NCI-H2227 treated with DMSO at 0.1 percent for 48 hours (cell line): ENCODE measurements at places on chromosomes 6 and 20.

GRCh38 chr6:82208913-82209312 lies 38.6 kb downstream of the IBTK start:
- DNase-seq, result no peak

DNA sequence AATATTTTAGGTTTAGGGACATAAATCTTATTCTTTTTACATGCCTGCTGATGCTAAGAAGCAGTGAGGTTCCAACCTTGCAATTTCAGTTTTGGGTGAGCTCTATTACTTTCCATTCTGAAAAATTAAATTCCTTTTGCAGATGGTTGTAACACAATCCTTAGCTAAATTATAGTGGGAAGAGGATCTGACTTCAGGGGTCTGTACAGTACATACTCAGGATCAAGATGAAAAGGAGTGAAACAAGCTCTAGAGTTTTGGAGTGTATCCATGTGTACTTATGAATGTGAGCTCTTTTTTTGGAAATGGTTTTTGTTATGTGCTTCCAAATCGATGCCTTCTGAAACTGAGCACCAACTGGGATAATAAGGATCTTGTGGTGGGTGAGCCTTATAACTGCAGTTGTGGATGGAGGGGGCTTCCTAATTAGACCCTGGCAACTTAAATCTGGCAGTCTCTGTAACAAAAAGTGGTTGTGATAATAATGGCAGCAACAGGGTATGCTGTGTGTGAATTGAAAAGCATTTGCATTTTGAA lies 218.8 kb upstream of the MAP3K7 start:
- DNase-seq, result peak; percentile 53

GRCh38 chr20:56358070-56358469 lies 704 bp upstream of the FAM210B start:
- no peak for DNase-seq

DNA sequence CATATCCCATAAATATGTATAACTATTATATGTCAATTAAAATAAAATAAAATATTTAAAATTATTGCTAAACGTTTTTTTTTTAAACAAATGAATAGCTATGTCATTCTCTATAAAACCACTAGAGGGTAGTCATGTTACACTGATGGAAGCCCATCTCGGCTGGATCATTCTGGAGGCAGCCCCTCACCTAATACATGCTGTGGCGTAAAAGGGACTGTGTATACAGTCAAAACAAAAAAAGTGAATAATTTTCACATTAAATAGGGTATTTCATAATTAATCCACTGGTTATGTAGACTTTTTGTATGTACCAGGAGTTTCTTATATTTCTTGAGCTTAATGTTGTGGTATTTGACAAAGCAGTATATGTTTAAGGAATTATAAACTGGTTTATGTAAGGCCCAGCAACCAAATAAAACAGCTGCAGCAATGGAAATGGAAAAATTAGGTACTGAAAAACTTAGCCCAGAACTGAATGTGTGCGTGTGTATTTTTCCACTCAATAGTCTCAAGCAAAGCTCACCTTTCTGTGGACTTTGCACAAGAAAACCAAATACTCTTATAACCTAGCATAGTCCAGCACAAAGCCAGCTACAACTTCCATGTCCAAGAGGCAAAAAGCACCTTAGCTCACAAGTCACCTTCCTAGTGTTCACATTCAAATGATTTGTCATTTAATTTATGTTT lies 81.7 kb downstream of the COL9A1 start:
- peak; percentile 30 for DNase-seq

DNA sequence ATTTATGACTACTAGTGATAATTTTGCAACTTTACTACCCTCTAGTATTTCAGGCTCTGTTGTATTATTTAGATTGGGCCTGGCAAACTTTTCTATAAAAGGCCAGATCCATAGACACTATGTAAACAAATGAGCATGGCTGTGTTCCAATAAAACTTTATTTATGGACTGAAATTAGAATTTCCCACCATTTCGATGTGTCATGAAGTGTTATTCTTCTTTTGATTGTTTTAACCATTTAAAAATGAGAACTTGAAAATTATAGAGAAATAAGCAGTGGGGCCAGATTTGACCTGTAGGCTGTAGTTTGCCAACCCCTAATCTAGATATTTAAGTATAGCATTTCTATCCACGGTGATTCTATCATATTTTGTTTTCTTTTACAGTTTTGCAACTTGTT lies 61.5 kb upstream of the TFB1M start:
- DNase-seq, result no peak

DNA sequence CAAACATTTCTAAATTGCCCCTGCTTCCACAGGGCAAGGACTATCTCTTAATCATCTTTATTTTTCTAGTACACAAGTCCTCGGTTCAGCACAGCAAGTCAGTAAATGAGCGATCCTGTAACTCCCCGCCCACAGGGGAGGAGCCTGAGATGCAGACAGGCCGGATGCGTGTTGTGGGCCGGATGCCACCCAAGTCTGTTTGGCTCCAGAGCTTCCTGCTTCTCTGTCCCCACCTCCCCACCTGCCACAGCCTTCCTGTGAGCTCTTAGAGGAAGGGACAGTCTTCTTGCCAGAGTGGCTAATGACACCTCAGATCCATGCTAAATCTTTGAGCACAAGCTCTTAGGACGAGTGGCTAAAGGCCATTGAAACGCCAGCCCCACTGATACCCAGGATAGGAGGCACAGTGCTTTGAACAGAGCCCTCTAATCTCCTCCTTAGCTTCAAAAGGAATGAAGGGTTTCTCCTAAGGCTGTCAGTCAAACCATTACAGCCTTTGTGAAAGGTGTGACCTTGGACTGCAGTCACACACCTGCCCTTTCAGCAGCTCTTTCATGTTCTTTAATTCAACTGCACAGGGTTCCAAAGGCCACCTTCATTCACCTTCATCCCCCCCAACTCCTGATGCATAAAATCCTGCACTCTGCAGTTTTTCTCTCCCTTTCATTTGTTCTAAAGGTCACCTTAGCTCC lies 264.3 kb downstream of the TFAP2C start:
- no peak for DNase-seq

GRCh38 chr6:3612341-3613041 lies 139.0 kb downstream of the PXDC1 start:
- DNase-seq, result peak; percentile 87

DNA sequence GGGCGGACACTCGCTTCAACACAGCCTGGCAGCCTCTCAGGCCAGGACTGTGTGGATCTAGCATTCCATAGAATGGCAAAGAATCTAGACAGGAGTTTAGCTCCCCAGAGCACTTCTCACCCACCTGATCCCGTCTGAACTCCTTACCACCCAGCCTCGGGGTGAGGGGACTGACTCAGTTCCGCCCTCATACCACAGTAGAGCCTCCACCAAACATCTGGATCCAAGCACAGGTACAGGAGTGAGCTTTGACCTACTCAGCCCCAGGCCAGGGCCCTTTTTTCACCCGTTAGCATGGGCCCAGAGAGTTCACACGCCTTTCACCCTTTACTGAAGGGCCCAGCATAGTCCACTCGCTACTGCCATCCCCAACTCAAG lies 715 bp downstream of the PSMF1 start:
- DNase-seq, result no peak

DNA sequence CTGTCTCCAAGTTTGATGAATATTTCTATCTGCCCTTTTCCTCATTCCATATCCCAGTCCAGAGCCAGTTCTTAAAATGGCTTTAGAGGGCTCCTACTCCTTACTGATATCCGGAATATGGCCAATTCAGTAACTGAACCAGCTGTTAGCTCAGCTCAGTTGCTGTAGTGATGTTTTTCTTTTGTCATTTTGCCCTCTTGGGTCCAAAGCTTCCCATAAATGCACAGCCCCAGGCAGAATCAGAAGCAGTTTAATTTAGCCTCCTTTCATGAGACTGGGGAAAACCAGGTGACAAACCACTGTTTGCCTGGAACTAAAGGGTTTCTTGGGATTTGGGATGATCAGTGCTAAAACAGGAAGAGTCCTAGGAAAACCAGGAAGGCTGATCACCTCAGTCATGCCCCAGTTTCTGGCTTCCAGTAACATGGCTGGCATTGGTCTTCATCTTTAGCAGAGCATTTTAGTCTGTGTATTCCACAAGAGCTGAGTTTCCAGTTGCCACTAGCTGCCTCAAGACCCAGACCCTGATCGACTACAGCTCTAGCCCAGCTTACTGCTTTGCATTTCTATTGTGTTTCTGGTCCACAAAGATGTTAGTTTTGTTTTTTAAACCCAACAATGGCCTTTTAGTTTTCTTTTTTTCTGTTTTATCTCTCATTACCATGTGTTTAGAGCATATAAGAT lies 40.6 kb upstream of the REV3L start:
- no peak for DNase-seq

- DNase-seq, result no peak
Observed at GRCh38 chr20:17542993-17543412, 11.8 kb upstream of the BFSP1 start.

DNA sequence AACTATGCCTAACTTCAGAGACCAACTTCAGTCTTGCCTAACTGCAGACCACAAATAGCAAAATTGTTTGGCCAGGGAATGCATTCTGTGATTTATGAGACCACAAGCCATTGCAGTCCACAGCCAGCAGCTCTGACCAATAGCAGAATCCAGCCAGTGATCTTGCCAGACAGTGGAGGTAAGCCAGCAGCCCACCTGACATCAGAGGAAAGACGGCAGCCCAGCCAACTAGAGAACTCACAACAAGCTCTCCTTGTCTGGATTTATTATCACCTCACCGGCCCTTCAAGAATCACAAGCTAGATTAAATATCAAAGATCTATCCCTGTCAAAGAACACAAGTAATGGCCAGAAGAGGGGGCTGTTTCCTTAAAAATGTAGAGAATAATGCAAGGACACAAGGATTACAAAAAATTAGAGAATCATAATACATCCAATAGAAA lies 66.5 kb upstream of the SLC35F1 start:
- DNase-seq, result peak; percentile 12

DNA sequence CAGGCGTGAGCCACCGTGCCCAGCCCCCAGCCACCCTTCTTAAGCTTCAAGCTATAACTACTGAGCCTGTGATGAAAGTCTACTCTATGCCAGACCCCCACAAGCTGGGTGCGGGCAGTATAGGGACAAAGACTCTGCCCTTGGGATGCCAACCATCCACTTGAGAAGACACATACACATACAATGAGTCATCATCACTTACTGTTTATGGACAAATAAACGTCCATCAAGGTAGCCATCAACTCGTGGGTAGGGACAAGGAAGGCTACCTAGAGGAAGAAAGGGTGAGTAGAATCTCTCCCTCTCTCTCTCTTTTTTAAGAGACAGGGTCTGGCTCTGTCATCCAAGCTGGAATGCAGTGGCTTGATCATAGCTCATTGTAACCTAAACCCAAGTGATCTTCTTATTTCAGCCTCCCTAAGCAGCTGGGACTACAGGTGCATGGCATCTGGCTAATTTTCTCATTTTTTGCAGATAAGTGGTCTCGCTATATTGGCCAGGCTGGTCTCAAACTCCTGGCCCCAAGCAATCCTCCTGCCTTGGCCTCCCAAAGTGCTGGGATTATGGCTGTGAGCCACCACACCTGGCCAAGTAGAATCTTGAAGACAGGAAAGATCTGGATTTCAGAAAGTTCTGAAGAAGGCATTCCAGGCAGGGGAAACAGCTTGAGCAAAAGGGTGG lies 2.6 kb upstream of the TP53INP2 start:
- DNase-seq, result no peak

DNA sequence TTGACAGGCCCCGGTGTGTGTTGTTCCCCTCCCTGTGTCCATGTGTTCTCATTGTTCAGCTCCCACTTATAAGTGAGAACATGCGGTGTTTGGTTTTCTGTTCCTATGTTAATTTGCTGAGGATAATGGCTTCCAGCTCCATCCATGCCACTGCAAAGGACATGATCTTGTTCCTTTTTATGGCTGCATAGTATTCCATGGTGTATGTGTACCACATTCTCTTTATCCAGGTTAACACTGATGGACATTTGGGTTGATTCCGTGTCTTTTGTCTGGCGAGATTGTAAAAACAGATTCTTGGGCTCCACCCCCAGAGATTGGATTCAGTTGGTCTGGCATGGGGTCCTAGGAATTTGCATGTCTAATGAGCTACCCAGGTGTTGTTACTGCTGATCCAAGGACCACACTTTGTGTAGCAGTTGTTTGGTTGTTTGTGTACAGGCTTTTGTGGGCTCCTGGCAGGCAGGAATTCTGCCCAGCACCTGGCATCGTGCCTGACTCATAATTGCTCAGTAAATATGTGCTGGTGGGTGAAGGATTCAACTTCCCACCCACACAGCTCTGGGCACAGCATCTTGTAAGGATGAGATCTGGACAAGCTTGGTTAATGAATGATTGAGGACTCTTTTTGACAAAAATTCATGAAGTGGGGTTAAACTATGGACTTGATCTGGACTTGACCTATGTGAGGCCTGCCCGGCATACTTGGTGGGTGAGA lies 5.2 kb downstream of the TOX2 start:
- DNase-seq, result no peak

GRCh38 chr6:31663126-31663960 lies 1.5 kb downstream of the GPANK1 start:
- DNase-seq, result no peak

DNA sequence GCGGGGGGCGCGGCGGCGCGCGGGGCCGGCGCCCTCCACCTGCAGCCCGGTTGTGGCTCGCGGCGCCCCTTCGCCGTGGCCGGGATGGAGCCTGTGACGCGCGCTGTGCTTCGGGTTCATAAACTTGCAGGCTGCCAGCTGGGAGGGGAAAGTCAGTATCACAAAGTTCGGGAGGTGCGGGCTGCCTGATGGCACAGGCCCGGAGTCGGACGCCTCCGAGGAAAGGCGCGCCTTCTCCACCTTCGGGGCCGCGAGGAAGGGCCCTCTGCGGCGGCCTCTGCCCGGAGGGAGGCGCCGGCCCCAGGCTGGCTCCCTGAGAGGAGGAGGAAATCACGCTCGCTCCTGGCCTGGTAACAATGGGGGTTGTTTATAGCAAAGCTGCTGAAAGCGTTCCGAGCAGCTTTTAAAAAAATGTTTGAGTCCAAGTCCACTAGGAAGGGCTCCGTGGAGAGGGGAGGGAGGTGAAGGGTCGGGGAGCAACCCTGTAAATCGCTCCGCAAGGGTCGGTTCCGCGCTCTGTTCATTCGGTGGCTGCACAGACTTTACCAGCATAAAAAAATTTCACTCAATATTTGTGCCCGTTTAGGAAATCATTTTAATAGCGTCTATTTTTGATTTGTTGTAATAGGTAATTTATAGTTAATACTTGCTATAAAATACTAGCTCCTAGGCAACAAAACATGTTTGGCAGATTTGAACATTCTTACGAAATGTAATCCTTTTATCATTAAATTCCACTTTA lies 1.0 kb downstream of the AFDN start:
- DNase-seq, result no peak

- peak; percentile 66 for DNase-seq
Observed at GRCh38 chr6:3457710-3458602, 1.1 kb upstream of the SLC22A23 start.
